ENCODE measurements at places on chromosomes 4 and X.

GRCh38 chr4:108333353-108333942 lies 164.7 kb upstream of the LEF1 start:
- DNase-seq, result peak; percentile 46
- no peak overlapping the region for H3K27ac ChIP-seq
- H3K4me1 ChIP-seq, result peaks cover 17% of the 10 kb centered on the region
- no peak overlapping the region for H3K4me3 ChIP-seq

DNA sequence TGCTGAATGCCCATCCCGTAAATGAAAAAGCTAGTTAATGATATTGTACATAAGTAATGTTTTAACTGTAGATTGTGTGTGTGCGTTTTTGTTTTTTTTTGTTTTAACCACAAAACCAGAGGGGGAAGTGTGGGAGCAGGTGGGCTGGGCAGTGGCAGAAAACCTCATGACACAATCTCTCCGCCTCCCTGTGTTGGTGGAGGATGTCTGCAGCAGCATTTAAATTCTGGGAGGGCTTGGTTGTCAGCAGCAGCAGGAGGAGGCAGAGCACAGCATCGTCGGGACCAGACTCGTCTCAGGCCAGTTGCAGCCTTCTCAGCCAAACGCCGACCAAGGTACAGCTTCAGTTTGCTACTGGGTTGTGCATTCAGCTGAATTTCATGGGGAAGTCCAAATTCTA lies at the start of gene SPP1:
Gene SPP1 (plus strand): TSS at position 249 of the 400 bp plus-strand sequence. CDS start 1,182 bp downstream, outside the sequence.
- H3K27me3 ChIP-seq, result no peaks in the 10 kb centered on the region
- H3K27ac ChIP-seq, result peak within 1 kb of the TSS; percentile 9
- H3K4me3 ChIP-seq, result peak within 1 kb of the TSS; percentile 31
- no peaks in the 10 kb centered on the region for H3K36me3 ChIP-seq
- DNase-seq, result peak; percentile 87

- peaks cover 15% of the 10 kb centered on the region for H3K4me1 ChIP-seq
- H3K27ac ChIP-seq, result no peak overlapping the region
- DNase-seq, result no peak
- no peaks in the 10 kb centered on the region for H3K27me3 ChIP-seq
- no peak overlapping the region for H3K4me3 ChIP-seq
- no peaks in the 10 kb centered on the region for H3K36me3 ChIP-seq
Measured at GRCh38 chrX:110440016-110440805, 81.6 kb downstream of the RTL9 start.

- H3K27ac ChIP-seq, result 0 out of 2 replicates have a peak overlapping the region, but pooled peaks have one; percentile 21
- no peaks in the 10 kb centered on the region for H3K36me3 ChIP-seq
Measured at GRCh38 chr4:133799717-133800315, 401.8 kb downstream of the PABPC4L start.

DNA sequence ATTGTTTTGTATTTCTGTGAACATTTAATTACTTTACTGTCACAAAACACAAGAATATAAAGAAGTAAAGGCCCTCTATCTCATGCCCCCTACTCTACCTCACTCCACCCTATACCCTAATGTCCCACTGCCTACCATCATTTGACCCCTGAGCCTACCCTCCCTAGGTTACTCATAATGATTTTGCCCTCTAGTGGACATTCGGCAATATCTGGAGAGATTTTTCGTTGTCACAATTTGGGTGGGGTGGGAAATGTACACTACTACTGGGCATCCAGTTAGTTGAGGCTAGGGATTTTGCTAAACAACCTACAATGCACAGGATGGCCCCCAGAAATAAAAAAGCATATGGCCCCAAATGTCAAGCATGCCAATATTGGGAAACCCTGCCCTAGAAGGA lies 10.2 kb downstream of the TEX13A start:
- peak; percentile 6 for DNase-seq
- no peak overlapping the region for H3K4me3 ChIP-seq
- H3K36me3 ChIP-seq, result no peaks in the 10 kb centered on the region

DNA sequence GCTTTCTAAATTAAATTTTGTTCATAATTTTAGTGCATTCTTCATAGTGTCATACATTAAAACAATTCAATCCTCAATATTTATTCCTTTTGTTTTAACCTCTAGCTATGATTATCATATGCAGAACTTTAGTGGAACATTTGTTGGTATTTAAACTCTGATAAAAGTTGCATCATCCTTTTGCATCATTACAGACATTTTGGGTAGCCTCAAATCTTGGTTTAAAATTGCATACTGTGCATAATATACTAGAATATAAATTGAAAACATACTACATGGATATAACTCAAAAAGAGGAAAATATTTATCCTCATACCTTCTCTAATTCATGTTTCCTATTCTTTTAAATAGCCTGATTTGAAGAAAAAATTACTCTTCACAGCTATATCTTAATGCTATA lies 97.3 kb upstream of the NAP1L5 start:
- no peaks in the 10 kb centered on the region for H3K36me3 ChIP-seq
- H3K27ac ChIP-seq, result no peak overlapping the region
- H3K27me3 ChIP-seq, result no peaks in the 10 kb centered on the region
- DNase-seq, result no peak
